ENCODE measurements at places on chromosomes 16 and 17.
A peak's percentile ranks its signal among the peaks of the same experiment; 100 is the strongest.

DNA sequence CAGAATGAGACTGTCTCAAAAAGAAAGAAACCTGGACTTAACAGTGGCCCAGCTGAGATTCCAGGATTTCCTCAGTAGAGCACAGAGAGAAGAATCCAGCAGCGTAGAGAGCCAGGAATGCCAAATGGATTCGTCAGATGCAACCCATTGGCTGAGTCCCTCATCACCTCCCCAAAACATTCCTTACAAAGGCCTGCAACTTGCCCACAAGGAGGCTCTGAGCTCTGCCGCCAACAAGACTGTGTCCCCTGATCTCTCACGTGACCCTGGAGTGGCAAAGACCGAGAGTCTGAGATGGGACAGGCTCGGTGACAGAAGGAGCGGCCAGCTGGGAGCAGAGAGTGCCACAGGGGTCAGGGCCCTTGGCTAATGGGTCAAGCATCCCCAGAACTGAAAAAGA lies 6.9 kb upstream of the CHMP6 start:
- DNase-seq = peak; percentile 89

DNA sequence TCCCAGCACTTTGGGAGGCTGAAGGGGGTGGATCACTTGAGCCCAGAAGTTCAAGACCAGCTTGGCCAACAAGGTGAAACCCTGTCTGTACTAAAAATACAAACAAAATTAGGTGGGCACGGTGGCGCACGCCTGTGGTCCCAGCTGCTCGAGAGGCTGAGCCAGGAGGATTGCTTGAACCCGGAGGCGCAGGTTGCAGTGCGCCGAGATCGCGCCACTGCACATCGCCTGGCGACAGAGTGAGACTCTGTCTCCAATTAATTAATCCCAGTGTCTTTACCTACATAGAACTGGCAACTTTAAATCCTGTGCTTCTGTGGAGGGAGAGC lies 1.5 kb upstream of the ELOB start:
- DNase-seq = no peak

- no peak for DNase-seq
Measured at GRCh38 chr17:51741458-51741857, 417.1 kb downstream of the CA10 start.

GRCh38 chr17:44473367-44473766 lies 29.8 kb downstream of the GPATCH8 start:
- DNase-seq = no peak

DNA sequence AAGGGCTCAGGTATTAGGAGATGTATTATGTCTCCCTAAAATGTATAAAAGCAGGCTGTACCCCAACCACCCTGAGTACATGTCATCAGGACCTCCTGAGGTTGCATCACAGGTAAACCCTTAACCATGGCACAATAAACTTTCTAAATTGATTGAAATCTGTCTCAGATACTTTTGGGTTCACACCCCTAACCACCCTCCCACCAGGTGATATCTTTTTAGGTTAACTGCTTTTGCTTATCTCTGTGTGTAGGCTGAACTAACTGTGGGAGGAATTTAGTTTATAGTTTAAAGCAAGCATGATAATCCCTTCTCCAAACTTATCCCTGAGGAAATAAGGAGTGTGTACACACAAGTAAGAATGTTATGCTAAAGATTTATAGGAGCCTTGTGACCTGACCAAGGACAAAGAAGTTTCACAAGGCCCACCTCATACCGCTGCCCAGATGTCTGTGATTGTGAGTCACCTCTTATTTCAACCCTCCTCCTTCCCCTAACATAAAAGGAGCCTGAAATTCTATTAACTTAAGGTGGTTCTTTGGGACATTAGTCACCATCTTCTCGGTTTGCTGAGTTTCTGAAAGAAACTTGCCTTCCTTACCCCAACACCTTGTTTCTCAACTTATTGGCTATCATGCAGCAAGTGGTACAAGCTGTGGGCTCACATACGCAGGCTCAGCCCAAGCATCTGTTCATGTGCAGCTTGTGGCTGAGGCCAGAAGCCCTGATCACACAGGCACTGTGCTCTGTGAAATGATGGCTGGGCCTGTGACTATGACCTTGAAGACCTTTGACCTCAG lies 11.3 kb downstream of the PRSS22 start:
- DNase-seq = peak; percentile 82

GRCh38 chr17:7313088-7313889 lies 1.9 kb downstream of the GPS2 start:
- DNase-seq = peak; percentile 11

- DNase-seq = peak; percentile 51
Measured at GRCh38 chr17:75679706-75680211, 12.6 kb downstream of the SAP30BP start.

- no peak for DNase-seq
Measured at GRCh38 chr16:354291-354881, 1.9 kb upstream of the AXIN1 start.

DNA sequence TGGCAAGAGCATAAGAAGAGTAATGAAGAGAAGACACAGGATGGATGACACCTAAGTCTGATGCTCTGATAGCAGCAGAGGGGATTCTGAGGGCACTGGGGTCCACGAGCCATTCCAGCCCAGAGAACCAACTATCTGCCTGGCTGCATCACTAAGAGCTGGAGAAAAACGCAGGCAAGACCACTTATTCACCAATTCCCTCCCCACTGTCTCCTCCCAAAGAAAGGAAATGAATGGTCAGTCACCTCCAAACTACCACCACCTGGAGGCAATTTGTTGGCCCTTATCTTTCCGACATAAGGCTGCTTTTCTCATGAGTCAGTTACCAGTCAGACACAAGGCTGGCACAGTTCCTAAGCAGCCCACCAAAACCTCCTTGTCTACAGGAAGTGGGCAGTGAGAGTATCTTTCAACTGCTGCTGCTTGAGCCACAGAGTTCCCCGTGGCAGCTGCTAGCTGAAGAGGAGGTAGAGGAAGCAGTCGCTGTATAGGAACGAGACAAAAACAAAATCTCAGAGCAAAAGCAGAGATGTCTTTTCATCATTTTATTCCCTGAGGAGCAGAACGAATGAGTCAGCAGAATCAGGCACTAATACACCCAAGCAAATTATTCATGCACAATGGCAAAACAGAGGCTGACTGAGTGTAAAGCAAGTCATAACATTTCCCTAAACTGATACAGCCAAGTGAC lies 111.1 kb downstream of the SMG6 start:
- peak; percentile 97 for DNase-seq

DNA sequence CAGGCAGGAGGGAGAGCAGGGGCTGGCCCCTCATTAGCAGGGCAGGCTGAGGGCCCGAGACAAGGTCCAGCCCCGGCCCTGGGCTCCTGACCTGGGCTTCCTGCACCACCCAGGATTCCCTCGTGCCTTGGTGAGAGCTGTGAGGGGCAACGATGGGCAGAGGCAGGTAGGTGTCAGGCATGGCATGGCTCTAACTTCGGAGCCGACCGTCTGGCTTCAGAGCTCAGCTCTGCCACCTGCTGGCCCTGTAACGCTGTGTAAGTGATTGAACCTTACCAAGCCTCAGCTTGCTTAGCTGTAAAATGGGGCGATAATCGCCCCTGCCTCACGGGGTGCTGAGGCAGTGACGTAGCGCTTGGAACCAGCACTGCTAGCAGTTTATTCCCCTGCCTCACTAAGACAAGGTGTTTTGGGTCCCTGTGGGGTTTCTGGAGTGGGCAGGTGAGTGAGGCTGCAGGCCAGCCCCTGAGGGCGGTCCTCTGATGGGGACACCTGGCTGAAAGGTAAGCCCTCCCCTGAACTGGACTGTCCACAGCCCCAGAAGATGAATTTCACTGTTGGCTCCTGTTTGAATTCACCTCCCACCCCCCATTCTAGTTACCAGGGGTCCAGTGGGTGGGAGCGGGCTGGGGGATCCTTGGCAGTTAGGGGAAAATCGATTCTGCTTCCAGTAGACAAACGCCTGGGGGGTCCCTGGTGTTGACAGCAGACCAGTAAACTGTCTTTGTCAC lies 184.8 kb upstream of the GSE1 start:
- DNase-seq = peak; percentile 49

- no peak for DNase-seq
Measured at GRCh38 chr16:74064120-74064735, 232.4 kb upstream of the PSMD7 start.

- DNase-seq = no peak
Measured at GRCh38 chr16:79970551-79971236, 370.2 kb upstream of the MAF start.

GRCh38 chr16:53732296-53732929 lies 28.5 kb downstream of the FTO start:
- DNase-seq = no peak

DNA sequence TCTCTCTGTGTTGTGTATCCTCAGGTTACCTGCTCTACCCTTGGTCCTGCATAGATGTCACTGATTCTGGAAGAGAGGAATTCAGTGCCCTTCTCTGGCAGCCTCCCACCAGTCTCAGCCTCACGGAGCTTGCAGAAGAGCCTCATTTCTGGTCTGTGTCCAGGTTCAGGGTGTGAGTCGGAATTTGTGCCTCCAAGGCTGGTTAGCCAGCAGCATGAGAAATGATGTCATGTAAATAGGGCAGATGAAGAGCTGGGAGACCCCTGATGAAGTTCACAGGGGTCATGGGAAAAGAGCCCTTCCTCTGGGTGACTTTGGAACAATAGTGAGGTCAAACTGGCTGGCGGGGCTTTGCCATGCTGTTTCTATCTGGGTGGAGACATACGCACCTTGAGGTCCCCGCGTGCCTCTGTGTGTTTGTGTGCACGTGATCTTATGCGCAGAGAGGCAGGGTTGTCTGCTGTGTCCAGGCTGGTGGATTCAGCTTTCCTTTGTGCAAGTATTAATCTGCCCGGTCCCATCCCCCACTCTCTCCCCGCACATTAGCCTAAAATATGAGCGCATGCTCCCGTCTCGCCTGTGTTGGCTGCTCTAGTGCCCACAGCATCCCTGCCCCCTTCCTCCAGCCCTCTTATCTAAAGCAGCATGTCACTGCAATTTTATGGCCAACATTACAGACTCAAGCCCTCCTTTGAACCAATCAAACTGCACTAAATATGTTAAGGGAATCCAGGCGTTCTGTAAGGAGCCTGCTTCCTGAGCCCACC lies 256.3 kb upstream of the ZFHX3 start:
- DNase-seq = no peak

DNA sequence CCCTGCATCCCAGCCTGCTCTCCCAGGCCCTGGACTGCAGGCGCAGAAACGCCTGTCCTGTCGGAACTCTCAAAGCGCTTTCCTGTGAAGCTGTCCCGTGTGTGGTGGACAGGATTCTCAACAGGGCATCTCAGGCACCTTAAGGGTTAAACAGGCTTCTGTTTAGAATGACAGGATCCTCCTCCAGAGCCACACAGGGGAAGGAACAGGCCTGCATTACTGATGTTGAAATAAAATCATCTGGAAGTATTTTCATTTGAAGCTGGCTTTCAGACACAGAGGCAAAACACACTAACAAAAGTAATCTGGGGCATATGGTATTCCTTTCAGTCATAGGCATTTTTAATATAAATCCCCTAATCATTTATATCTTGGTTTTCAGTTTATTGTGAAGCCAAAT lies 7.4 kb downstream of the HS3ST3A1 start:
- peak; percentile 51 for DNase-seq

All from foreskin fibroblast (primary cell).